ENCODE measurements at places on chromosomes 16 and 17.

DNA sequence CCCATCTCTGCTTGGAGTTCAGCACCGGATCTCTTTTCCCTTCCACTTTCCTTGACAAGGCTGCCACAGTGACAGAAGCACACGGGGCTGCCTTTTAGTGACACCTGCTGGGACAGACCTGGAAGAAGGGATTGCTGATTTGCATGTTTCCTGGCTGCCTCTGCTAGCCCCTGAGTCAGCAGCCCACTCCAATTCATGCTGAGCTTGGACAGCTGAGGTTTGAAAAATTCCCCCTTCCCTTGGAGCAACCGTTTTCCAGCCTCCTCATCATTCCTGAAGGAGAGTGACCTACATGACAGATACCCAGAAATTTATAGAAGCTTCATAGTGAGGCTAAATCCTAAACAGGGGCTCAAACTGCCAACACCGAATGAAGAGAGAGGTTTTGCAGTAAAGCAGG is 18.8 kb upstream of the RBL2 start:
- DNase-seq = no peak

GRCh38 chr17:55576996-55577586 is 65.8 kb upstream of the SMIM36 start:
- DNase-seq = peak; percentile 36

DNA sequence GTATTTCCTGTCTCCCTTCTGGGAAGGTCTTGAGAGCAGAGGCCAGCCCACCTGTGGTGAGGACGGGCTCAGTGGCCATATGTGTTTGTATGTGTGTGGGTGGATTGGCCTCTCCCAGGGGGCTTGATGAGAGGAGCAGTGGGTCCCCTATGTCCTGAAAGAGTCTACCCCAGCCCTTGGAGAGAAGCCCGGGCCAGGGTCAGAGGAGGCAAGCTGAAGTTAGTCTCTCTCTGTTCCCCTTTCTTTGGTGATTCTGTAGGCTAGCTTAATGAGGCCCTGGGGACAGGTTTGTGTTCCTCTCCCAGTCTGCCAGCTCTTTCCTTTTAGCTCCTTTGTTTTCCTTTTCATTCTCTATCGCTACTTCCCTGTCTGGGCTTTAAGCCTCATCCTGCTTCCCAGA is 23.8 kb upstream of the NFATC3 start:
- DNase-seq = no peak

DNA sequence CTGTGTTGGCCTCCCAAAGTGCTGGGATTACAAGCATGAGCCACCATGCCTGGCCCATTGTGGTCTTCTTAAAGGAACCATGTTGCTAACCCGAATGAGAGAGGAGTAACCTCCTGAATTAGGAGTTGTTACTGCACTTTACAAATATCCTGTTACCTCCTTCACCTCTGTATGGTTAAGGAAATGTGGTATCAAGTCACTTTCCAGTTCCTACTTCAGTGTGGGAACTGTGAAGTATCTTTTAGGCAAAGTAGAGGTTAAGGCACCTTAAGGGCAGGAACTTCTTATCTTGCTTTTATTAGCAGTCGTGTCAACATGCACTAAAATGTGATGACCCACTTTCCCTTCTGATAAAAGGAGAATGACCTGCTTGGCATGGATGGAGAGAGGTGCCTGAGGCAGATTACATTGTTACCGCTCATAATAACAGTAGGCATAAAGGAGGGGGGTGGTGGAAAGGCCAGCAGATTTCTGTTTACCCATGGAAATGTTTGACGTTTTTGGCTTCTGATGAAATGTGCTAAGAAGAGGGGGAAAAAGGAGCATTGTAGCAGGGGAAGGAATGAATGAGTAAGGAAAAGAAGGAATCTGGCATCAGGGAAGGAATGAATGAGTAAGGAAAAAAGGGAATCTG is 28.5 kb downstream of the FTO start:
- no peak for DNase-seq

DNA sequence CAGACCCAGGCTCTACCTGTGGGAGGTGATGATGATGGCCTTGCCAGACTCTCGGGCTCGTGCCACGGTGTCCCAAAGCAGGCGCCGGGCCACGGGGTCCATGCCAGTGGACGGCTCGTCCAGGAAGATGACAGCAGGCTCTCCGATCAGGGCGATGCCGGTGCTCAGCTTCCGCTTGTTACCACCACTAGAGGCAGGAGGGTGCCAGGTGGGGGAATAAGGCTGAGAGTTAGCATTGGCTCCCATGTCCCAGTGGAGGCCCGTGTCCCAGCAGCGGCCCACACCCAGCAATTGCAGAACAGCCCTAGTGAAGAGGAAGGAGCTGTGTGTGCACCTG is 10.3 kb upstream of the RNPS1 start:
- no peak for DNase-seq

DNA sequence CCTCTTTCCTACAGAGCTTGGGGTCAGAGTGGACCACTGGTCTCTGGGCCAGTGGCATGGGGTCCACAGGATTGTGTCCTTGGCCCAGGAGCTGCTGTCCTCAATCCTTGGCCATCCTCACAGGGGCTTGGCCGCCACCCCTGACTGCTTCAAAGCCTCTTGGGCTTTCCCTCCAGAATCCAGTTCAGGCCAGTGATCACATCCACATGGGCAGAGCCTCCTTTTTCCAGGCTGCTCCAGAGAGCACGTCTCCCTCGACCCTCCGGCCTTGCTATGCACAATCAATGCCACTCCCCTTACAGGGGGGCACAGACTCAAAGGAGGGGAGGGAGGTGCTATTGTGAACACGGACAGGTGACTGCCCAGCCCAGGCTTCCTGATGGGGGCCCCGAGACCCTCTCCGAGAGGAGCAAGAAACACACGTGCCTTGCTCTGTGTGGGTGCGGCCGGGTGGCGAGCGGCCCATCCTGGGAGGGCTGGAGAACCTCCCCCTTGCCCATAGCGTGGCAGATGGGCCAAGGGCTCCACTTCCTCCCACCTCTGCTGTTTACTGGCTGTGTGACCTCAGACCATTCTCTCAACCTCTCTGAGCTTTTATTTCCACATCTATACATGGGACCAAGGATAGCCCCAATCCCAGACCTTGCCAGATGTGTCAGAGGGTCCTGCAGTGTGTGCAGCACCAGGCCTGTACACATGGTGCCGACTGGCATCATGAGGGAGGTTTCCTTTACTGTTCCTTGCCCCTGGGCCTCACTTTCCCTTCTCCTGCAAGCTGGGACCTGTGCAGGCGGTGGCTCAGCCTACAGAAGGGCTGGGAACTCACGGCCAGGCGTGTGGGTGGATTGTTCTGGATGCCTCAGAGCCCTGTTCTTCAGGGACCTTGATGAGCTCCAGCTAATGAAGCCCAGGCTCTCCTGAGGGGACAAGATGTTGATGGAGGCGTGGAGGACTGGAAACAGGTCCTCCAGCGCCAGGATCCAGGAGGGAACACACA is 229.0 kb upstream of the GSE1 start:
- DNase-seq = peak; percentile 16

DNA sequence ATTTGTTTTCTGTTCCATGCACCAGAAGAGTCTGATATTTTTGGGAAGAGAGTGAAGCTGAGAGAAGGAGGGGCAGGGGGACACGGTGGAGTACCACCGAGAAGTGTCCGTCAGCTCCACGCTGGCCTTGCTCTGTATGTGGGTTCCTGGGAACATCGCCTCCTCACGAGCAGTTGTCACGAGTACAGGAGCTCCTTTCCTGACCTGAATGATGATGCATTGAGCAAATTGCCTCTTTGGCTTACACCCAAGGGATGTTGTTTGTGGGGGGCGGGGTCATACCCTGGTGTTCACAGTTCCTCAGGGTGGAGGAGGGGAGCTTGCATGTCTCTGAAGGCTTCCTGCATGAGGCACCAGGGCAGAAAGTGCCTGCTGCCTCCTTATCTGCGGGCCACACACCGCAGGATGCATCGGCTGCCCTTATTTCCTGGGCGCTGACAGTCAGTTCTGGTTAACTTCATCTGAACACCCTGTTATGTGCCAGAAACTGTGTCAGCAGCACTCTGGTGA is 36.2 kb downstream of the RGS9 start:
- DNase-seq = peak; percentile 61

DNA sequence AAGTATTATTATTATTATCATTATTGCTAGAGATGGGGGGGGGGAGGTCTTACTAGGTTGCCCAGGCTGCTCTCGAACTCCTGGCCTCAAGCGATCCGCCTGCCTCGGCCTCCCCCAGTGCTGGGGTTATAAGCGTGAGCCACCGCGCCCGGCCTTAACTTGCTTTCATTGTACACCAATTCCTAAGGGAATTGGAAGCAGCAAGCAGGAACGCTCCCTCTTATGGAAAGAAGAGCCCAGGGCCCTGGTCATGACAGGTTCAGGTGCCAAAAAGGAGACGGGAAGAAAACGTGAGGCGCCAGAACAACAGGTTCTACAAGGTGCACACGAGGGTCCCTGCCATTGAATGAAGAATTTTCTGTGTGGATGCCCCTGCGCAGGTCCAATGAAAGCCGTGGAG is 540 bp upstream of the RPL38 start:
- no peak for DNase-seq

DNA sequence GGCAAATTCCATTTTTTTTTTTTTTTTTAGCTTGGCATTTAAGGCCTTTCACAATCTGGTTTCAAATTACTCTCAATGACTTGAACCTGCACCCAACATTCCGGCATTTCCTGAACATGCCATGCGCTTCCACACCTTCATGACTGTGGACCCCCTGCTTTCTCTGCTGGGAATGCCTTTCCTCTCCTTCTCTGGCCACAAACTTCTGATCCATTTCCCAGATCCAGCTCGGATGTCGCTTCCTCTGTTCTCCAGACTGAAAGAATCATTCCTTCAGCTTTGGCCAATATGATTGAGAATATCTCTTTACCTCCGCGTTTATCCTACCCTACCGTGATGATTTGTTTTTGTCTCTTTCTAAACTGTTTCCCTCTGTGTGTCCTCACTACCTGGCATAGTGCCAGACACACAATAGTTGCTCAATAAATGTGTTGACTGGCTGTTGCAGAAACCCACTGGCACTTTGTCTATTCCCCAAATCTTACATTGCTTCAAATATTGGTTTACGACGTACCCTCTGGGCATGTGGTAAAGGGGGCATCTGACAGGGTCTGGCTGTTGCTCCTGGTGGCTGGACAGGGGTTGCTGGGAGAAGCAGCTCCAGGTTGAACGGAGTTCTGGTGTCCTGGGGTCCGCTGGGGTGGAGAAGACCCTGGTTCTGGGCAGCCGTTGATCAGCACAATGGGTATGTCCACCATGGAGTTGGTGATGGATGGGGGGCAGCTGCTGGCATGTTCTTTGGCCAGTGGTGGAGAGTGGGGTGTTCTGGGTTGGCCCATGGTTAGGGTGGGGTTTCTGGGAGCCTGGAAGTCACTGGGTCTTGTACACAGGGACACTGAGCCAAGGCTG is 14.7 kb downstream of the TNS4 start:
- DNase-seq = no peak

DNA sequence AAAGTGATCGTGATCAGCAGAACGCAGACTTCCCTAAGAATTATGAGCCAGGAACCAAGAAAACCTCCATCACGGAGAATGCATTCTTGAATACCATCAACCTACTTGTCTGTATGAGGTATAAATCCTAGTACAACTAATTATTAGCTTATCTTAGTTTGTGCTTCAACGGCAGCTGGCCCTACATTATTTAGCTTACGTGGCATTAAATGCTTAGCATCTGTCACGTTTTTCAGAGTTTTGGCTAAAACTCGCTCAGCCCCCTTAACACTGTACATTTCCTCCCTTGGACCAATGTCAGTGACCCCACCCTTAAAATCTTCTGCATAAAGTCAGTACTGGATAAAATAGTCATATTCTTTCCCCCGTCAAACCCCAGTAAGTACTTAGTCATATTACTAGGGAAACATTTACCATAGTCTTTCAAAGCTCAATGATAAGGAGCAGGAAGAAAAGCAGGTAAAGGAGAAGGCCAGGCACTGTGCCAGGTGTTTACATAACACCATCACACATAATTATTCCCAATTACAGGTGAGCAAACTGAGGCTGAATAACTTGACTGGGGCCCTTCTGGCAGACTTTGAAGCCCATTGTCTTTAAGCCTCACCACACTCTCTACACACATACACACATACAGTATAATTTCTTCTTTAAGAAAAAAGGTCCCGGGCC is 16.6 kb upstream of the TXNDC11 start:
- no peak for DNase-seq

GRCh38 chr17:50957600-50958575 is 91.7 kb upstream of the TOB1 start:
- no peak for DNase-seq

GRCh38 chr17:43308999-43309398 is 75.2 kb upstream of the RNU2-1 start:
- no peak for DNase-seq

- DNase-seq = no peak
These were observed 16.7 kb downstream of the ZFPM1 start for GRCh38 chr16:88469615-88470395.

- no peak for DNase-seq
These were observed 251.6 kb downstream of the C16orf95 start for GRCh38 chr16:87065446-87066132.

DNA sequence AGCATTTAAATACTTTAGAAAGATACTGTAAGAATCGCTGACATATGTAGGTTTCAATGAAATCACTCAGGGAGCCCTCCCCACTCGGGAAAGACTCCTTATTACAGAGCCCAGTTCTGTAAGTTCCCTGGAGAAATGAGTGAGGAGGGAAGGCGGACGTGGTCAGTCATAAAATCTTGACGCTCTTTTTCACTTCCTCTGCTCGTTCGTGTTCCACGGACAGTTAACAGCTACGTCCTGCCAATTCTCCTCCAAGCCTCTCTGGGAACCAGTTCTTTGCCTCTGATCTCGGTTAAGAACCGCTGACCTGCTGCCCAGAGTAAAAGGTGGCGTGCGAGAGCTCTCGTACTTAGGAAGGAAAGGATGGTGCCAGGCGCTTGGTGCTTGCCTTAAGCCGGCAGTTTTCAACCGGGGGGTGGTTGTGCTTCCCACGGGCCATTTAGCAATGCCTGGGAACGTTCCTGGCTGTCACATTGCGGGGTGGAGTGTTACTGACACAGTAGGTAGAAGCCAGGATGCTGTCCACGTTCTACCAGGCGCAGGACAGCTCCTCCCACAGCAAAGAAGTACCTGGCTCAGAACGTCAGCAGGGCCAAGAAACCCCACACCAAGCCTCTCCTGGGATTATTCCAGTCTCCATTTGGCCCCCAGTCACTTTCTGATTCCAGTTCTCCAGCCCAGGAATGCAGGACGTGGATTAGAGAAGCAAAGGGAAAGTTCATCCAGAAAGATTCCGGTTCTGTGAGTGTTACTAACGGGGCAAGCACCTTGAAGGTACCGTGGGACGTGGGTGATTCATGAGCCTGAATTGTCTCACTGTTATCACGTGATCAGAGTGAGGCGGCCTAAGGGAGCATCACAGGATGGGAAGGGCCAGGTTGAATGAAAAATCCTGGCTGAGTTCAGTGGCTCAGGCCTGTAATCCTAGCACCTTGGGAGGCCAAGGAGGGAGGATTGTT is 87.7 kb downstream of the MRM3 start:
- no peak for DNase-seq

- no peak for DNase-seq
These were observed 19.6 kb downstream of the NT5M start for GRCh38 chr17:17322516-17323510.

GRCh38 chr16:89325861-89326471 is 108.5 kb downstream of the ZNF778 start:
- DNase-seq = no peak

Measured in activated naive CD8-positive, alpha-beta T cell treated with anti-CD3 and anti-CD28 coated beads, Interleukin-2, amount 10 ng/mL, durations not matched to agents 7 days and 5 days (primary cell).